ENCODE measurements at places on chromosomes 6 and 20. TPM values are rescaled to one million over a fixed set of nuclear protein-coding genes. Genes with fewer than 3 reads are reported as not detected.

ADGRF5 gene
- total RNA-seq = not detected

DNA sequence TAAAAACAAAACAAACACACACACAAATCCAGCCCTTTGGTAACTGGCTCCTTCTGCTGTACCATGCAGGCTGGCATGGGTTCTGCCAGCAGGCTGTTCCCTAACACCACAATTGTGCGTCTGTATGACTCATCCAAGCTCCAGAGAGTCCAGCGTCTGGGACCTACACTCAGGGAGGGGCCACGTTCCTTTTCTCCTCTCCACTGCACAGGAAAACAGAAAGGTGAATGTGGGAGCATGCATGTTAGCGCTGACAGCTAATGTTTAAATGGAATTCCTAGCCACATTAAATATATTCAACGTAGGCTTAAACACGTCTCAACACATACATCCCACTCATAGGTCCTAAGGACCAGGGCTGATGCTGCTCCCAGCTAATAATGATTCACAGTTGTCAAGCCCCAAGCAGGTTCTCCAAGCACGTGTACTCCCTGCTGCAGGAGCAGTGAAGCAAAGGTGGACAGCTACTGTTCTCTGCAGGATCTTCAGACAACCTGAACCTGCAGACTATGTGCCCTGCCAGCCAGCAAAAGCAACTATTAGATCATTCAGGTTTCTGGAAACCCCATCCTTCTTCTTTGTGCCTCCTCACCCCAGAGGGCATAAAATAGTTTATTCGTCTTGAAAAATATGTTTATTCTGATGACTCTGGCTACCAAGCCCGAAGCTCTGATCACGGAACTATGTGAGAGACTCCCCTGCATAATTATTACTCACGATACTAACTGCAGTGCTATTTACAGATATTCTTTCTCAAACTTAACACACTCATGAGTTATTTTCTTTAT is 20.9 kb downstream of the MAP1LC3A start:
- DNase-seq = no peak

DNA sequence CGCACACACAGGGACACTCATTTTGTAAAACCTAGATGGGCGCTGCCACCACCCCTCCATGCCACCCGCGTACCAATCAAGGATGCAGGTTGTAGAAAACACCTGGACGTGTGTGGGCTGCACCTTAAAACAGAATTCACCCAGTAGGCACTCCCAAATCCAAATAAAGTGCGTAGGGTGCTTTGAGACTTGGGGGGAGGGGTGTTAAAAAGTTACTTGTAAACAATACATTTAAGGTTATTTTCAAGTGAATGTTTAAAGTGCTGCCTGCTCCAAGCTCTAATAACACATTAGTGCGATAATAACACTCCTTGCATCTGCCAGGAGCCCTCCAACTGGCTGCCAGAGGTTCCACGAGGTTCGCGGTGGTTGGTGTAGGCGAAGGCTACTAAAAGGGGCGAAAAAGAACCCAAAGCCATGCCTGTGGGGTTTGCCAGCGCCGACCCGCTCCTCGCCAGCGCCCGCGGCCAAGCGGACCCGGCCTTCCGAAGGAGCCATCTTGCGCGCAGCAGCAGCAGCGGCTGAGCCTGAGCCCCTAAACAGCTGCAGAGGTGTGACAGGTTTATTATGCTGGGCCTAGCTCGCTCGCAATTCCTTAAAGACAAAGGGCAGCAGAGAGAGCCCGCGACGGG is 11.5 kb downstream of the FOXC1 start:
- DNase-seq = no peak

RAB23 gene
- 0.49 TPM for total RNA-seq

- DNase-seq = no peak
Observed at GRCh38 chr6:123402052-123402451, 234.7 kb downstream of the TRDN start.

GRCh38 chr6:125637207-125637606 is 112.2 kb upstream of the HEY2 start:
- no peak for DNase-seq

- no peak for DNase-seq
Observed at GRCh38 chr6:34391473-34391785, 1.0 kb downstream of the NUDT3 start.

RHAG gene
- total RNA-seq = not detected

DNA sequence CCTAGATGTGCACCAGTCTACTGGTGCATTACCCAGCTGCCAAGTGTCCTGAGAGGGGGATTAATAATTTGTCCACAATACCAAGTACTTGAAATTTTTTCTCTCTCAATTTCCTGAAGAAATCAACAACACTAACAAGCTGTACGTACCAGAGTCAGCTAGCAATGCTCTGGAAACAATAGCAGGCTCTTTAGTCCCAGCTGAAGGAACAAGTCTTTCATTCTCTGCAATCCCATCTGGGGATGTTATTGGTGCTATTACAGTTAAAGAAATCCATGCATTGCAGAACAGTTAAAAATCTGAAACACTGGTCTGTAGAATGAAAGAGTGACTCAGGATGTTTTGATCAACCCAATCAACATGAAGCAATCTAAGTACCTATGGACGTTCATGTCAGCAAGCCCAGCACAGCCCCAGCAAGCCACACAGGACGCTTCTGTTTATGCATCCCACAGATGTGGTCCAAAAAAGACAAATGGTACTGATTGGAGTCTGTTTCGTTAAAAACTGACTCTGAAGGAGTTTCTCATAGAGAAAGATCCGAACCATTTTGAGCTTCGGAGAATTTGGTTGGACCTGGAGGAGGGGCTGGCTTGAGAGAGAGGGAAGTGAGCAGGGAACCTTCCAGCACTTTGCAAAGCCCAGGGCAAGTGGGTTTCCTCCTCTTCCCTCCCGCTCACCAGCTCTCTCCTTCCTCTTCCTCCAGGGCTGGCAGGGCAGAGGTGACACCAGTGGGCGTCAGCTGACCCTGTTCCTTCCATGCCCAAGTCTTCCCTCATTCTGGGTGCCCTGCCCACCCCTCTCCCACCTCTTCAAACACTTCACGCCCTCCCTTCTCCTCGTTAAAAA is 11.9 kb downstream of the PRR18 start:
- DNase-seq = no peak

GRCh38 chr6:76174722-76175121 is 102.3 kb upstream of the IMPG1 start:
- DNase-seq = no peak

ECT2L gene
- total RNA-seq = not detected

DNA sequence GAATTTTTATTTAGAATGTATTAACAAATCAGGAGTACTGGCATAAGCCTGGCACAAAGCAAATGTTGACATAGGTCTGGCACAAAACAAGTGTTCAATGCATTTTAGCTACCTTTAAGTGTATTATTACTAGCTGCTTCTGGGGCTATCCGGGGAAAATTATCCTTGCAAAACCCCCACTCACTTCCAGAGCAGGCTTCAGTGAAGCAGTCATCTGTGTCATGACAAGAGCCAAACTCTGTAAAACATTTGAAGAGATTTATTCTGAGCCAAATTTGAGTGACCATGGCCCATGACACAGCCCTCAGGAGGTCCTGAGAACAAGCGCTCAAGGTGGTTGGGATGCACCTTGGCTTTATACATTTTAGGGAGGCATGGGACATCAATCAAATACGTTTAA is 6.4 kb upstream of the TRIM38 start:
- no peak for DNase-seq

GRCh38 chr20:60053818-60054190 is 95.6 kb downstream of the CDH26 start:
- no peak for DNase-seq

DNA sequence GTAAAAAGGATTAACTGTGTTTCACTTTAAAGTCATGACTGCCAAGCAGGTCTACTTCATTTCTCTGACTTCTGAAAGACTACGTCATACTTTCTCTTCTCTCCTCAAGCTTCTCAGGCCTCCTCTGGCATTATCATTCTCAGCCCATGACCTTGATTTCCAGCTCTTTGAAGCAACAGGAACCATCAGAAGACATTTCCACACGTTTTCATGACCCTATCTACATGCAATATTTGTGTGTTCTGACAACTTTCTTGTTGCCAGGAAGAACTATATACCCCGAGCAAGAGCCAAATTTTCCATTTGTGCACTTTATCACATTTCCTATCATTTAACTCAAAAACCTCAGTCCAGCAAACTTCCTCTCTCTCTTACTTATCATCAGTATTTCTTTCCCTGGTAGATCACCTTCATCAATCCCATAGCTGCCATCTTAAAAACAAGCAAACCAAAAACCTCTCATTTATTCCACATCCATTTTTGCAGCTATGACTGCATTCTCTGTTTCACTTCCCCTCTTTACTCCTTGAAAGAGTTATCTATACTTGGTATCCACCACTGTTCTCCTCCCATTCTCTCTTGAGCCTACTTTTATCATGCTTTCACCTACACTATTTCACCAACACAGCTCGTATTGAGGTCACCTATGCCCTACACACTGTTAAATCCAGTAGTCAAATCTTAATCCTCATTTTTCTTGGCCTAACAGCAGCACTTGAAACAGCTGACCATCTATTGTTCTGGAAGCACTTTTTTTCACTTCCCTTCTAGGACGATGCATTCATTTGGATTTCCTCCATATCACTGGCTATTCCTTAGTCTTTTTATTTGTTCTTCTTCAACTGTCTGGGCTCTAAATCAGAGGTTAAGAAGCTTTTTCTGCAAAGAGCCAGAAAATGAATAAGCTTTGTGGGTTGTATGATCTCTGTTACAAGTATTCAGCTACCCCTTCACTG is 47.1 kb downstream of the STX7 start:
- DNase-seq = no peak

DNA sequence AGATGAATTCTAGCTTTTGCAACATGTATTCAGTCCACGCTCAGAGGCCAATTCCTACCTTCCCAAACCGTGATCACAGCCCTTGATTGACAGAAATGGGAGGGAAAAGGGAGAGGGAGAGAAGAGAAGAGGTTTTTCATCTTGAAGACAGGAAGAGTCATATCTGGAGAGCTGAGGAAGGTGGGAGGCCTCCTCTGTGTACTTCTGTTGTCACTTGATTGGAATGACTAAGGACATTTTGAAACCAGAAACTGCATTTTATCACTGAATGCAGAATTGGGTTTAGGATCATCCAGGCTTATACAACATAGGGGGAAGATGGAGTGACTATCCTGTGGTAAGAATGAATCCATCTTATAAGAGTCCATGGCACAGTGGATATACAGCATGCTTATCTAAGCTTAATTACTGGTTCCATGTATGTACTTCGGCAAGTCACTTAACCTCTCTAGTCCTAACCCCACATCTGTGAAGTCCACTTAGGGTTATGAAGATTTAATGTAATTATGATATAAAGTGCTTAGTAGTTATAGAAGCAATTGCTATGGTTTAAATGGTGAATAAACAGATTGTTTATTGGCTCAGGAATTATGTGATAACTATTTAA is 144.0 kb downstream of the BCKDHB start:
- no peak for DNase-seq

GRCh38 chr20:61761453-61762166 is 304.1 kb downstream of the TAF4 start:
- DNase-seq = no peak

DNA sequence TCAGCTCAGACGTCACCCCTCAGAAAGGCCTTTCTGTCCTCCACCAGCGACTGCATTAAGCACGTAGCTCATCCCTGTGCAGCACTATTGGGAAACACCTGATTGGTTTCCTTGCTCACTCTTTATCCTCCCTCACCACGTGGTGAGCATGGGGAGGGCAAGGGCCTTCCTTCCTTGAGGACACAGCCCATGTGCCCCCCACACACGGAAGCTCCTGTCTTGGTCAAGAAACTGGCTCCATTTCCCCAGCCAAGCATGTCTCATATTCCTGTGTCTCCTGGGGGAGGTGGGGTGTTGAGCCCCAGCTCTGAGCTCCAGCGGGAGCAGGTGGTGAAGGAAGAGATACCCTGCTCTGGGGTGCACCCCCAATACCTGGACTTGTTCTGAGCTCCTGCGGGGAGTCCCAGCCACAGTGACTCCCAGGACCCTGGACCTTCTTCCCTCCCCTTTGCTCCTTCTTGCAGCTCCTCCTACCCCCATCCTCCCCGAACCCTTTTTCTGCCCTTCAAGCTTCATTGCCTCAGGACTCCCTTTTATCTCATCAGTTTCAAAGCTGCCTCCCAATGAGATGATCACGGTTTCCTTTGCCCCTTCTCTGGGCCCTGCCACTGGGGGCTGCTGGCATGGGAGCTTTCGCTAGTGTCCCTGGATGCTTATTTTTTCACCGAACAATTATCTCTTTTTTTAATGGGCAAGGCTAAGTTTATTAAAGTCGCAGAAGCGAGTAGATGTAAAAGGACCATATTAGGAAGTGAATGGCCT is 230.1 kb downstream of the TFAP2C start:
- no peak for DNase-seq

ATXN1 gene
- 59.8 TPM for total RNA-seq

DNA sequence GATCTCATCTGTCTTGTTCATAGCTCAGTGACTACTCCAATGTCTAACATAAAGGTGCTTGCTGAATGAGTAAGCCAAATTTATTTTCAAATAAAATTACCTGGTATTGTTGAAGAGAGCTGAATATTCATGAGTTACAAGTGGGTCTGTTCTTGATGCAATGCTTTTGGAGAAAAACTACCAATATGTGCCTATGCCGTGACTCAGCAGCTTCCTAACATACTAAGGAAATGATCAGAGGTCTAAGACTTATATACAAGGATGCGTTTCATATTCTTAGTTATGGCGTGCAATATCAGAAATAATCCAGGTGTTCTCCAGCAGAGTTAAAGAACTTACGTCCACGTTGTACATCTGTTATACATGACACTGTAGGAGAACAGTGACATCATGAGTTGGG is 5.1 kb downstream of the FAM120B start:
- no peak for DNase-seq

VSX1 gene
- total RNA-seq = not detected

ILRUN gene
- total RNA-seq = 71.0 TPM

DNA sequence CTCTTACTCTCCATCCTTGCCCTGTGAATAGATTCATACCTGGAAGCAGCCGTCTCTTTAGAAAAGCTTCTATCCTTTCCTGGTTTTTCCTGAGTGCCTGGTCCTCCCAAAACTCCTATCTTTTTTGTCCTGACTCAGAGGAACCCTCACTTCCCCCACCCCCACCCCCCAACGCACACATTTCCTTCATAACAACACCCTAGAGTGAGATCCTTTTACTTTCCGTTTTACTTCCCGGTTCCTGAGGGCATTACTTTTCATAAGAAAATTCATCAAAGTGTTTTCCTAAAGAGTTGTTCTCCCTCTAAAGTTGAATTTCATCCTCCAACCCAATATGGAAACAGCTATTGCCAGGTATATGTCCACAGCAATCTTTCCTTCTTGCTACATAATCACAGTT is 327.0 kb downstream of the NRN1 start:
- no peak for DNase-seq

GRCh38 chr20:24685736-24686135 is 216.3 kb downstream of the SYNDIG1 start:
- no peak for DNase-seq

TRIM40 gene
- total RNA-seq = not detected

TMC2 gene
- not detected for total RNA-seq

GRCh38 chr6:27591699-27592480 is 119.0 kb upstream of the ZNF184 start:
- no peak for DNase-seq

SIRPB1 gene
- 1.1 TPM for total RNA-seq

- no peak for DNase-seq
Observed at GRCh38 chr20:61252601-61253263, 671 bp downstream of the CDH4 start.
